ENCODE measurements at places on chromosomes 1 and 21.

- DNase-seq: no peak
These were observed 15.7 kb upstream of the PDXK start for GRCh38 chr21:43703035-43703880.

DNA sequence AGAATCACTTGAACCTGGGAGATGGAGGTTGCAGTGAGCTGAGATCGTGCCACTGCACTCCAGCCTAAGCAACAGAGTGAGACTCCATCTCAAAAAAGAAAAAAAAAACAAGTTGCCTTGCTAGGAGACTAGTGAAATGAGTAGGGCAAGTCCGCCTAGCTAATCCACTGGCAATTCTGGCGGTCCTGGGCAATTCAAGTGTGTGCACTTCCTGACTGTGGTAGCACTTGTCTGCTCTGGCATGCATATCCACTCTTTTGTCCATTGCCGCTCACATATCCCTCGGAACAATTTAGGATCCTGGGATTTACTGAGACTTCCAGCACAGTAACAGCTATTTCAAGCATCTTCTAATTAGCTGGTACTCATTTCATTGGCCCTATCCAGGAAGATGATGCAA lies 426.3 kb upstream of the ADGRL2 start:
- no peak for DNase-seq

DNA sequence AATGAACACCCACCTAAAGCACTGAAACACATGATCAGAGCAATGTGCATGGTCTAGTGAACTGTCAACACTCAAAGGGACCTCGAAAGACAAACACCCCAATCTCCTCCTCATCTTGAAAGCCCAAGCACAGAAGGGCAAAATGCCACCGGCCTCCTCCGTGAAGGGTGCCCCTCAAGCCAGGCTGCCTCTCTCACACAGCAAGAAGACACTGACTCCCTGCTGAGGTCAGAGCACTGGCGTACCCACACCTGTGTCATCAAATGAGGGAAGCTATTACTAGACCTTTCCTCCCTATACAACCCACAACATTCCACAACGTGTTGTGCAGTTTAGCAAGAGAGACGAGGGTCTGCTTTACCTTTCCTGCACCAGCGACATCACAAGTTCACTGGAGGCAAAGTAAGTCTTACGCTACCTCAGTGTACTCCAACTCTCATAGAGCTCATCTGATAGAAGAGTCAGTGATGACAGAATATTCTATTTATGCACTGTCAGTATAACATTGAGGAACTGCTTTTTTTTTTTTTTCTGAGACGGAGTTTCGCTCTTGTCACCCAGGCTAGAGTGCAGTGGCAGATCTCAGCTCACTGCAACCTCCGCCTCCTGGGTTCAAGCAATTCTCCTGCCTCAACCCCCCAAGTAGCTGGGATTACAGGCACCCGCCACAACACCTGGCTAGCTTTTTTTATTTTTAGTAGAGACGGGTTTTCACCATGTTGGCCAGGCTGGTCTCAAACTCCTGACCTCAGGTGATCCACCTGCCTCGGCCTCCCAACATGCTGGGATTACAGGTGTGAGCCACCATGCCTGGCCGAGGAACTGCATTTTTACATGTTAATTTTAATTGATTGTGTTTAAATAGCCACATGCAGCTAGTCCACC lies 3.3 kb downstream of the SH3BP5L start:
- DNase-seq: no peak

- no peak for DNase-seq
These were observed 2.9 kb downstream of the C1orf210 start for GRCh38 chr1:43282220-43283195.

DNA sequence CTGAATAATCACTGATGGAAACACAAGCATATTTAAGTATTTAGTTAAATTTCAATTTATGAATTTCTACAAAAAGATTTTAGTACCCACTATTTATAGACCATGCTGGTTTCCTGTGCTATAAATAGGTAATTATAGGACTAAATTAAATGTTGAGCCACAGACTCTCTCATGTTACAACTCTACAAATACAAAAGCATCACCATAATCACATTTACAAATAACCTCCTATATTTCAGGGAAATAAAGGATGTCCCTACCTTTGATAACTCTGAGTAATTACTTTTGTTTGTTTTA lies 32.6 kb upstream of the CCDC190 start:
- DNase-seq: no peak

- DNase-seq: no peak
These were observed 60.0 kb downstream of the TCP10L start for GRCh38 chr21:32525282-32525681.

- no peak for DNase-seq
These were observed 596.4 kb upstream of the ZRANB2 start for GRCh38 chr1:71676979-71677925.

GRCh38 chr1:152457071-152457470 lies 43.0 kb upstream of the CRNN start:
- no peak for DNase-seq

DNA sequence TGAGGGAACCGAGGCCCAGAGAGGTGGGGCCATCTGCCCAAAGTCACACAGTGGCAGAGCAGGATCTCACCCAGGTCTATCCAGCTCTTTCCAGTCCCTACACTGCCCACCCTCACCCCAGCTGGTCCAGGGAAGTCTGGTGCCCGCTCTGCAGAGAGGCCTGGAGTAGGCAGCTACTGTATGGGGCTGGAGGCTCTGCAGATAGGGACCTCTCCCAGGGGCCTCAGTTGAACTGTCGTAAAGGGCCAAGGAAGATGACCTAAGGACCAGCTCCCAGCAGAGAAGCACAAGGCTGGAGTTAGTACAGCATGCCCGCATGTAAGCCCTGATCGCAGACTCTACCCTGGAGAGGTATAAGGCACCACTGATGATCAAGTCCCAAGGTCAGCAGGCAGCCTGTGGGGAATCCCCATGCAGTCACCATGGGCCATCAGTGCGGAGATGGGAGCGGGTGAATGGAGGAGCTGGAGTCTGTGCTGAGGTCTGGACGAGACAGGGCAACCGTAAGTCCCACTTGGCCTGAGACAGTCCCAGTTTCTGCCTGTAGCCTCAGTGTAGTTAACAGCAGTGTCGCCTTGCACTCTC lies 320.2 kb downstream of the MATN1 start:
- peak; percentile 33 for DNase-seq

GRCh38 chr1:166933633-166934032 lies 41.7 kb downstream of the ILDR2 start:
- DNase-seq: no peak

- no peak for DNase-seq
These were observed 6.5 kb downstream of the PTP4A2 start for GRCh38 chr1:31931593-31932225.

- DNase-seq: no peak
These were observed 248.0 kb downstream of the RHOU start for GRCh38 chr1:228983231-228983660.

DNA sequence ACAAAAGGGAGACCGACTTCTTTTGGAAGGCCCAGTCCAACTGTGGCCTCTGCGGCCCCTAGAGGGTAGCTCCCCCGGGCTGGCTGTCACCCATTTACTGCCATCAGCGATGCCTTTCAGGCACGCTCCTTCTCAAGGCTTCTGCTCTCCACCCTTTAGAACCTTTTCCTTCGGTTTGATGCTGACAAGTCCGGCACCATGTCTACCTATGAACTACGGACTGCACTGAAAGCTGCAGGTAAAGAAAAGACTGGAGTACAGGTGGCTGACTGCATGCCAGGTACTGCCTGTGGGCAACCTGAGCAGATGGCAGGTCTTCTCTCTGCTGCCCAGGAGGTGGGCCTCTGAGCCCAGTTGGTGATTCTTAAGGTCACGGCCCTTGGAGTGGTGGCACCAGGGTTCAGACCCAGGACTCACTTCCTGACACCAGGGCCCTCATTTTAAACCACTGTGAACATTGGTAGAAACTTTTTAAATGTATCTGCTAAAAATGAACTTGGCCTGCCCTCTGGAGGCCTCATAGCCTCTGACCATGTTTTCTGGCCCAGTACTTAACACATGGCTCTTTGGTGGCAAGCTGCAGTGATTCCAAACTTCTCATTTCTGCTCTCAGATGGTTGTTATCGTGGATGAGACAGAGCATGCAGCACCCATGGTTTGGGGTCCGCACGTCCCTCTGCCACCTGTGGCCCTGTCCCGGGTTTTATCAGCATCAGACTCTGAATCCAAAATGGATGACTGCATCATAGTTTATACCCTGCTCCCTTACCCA lies 45.7 kb downstream of the CAPN9 start:
- no peak for DNase-seq

DNA sequence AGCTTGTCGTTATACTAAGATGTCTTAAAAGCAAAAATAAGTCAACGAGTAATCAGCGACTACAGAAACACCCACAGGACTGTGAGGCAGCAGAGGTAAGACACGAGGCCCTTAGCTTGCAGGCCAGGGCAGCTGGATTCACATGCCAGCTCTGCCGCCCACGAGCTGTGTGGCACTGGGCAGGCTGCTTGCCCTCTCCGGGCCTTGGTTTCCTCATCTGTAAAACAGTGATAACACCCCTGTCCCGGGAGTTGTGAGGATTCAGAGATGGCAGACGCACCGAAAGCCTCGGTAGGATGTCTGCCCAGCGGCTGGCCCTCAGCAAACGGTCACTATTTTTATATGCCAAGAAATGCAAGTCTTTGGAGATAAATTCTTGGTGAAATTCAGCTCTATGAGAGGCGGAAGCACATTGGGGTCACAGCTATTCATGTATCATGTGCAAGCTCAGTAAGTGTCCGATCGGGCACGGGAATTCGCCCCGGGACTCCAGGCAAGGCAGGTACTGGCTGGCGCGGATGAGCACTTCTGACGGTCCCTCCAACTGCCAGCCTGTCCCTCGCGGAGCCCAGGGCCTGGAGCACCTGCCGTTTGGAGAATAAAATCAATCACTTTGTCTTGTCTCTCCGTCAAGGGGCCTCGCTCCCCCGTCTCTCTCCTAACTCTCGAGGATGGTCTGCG lies 1.1 kb downstream of the C2CD2 start:
- DNase-seq: no peak

GRCh38 chr1:219367496-219367895 lies 193.8 kb downstream of the LYPLAL1 start:
- DNase-seq: no peak

- no peak for DNase-seq
These were observed 286.5 kb downstream of the CACNA1E start for GRCh38 chr1:181769846-181770245.

GRCh38 chr1:88985692-88986091 lies 6.7 kb downstream of the KYAT3 start:
- no peak for DNase-seq

DNA sequence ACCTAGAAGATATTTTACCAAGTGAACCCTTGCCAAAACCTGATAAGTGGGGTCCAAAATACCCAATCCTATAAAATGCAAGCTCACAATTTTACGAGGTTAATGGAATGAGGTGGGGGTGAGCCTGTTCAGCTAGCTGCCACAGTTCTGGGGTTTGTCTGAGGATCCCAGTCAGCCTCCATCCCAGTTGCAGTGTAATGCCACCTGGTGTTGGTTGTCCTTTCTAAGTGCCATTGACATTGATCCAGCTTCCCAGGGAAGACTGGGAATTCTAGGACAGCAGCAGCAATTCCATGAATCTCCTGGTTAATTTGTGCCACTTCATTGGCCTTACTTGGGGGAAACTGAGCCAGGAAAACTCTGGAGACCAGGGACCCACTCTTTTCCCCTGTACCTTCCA lies 298.3 kb downstream of the RWDD3 start:
- no peak for DNase-seq

DNA sequence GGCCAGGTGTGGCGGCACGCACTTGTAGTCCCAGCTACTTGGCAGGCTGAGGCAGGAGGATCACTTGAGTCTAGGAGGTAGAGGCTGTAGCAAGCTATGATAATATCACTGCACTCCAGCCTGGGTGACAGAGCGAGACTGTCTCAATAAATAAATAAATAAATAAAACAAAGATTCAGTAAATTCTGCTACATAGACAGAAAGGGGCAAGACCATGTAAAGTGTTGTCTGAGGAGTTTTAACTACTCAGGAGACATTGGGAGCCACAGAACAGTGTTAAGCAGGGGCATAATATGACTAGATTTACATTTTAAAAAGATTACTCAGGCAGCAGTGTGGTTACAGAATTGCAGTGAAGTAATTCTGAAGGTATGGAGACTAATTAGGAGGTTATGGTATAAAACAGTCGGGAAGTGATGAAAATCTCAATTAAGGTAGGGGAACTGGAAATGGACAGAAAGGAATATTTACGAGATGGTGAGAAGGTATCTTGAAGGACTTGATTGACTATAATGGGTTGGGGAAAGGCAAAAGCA lies 94.7 kb downstream of the ATP1B1 start:
- DNase-seq: no peak

DNA sequence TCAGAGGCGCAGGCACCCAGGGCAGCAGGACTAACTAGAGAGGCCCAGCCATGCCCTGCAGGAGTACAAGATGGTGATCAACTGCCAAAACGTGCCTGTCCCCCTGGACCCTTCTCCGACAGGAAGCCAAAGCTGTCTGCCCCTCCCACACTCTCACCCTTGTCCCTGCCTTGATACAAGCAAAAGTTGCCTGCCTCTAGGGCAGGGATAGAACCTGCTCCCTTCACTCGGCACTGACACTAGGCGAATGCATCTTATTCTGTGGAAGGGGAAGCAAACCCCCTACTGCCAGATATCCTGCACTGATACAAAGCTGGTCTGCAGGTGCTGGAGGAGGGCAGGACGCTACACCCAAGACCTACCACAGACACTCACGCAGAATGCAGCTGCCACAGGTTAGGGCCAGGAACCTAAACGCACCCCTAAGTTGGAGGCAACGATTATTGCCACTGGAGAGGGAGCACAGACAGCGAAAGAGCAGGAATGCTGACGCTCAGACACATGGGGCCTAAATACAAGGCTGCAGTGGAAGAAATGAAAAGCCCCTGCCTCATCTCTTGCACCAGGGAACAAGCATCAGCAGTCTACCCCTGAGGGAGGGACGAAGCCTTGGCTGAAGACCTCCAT lies 3.7 kb downstream of the TARBP1 start:
- no peak for DNase-seq

- no peak for DNase-seq
These were observed 83.7 kb upstream of the BCL10 start for GRCh38 chr1:85359874-85360721.

DNA sequence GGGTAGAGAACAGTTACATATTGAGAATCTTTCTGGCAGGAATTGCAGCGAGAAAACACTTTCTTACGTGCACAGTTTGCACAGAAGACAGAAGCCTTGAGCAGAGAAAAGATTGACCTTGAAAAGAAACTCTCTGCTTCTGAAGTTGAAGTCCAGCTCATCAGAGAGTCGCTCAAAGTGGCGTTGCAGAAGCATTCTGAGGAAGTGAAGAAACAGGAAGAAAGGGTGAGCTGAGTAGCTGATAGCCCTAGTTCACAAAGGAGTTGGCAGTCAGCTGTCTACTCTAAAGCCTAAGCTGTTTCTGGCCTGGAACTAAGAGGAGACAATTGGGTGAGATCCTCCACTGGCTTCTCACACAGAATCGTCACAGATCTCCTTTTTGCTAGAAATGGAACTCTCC lies 20.3 kb upstream of the SH3BGRL3 start:
- DNase-seq: no peak

Data from sciatic nerve (tissue), 2 donors.